ENCODE measurements at places on chromosomes 11 and 22. TPM values are rescaled to one million over a fixed set of nuclear protein-coding genes. Genes with fewer than 3 reads are reported as not detected.

GRCh38 chr11:75944515-75944914 is 129.5 kb downstream of the UVRAG start:
- no peak for DNase-seq

MS4A4A gene
- total RNA-seq: not detected

CCND1 gene
- 0.74 TPM for total RNA-seq

DNA sequence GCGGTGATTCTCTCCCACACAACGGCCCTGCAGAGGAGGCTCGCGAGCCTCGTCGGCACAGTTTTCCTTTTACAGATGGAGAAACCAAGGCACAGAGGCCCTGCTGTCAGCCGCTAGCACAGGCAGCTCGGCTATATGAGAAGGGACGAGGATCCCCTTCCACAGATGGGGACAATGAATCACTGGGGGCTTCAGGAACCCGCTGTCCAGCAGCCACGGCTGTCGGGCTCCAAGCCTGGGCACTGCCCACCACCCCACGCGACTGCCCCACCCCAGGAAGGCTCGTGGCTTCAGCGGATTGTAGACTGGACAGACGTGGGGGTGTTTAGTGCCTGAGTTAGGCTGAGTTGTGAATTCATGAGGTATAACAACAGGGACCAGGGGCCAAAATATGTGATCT is 17.2 kb upstream of the FGF3 start:
- DNase-seq: no peak

MMP8 gene
- total RNA-seq: not detected

CNIH2 gene
- total RNA-seq: 1.2 TPM

DNA sequence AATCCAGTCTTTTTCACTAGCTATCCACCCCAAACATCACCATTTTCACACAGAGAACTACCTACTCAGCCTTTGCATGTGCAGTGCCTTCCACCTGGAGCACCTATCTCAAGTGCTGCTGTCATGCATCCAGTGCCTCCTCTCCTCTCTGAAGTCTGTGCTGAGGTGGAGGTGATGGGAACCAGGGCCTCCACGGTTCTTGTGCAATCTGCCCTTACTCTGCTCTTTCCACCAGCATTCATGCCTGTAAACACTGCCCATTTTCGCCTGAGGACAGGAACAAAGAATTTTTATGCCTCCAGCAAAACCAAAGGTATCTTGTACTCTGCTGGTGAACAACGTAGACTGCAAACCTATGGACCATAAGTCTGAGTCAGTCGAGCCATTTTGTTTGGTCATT is 27.0 kb downstream of the PITPNB start:
- no peak for DNase-seq

- DNase-seq: peak; percentile 36
These were observed 42.1 kb downstream of the RTL6 start for GRCh38 chr22:44455963-44456358.

- no peak for DNase-seq
These were observed 81.1 kb downstream of the LRRC32 start for GRCh38 chr11:76589477-76589876.

- no peak for DNase-seq
These were observed 1024.3 kb downstream of the BRD1 start for GRCh38 chr22:48803171-48803947.

- DNase-seq: no peak
These were observed 537.4 kb upstream of the B3GAT1 start for GRCh38 chr11:134949121-134950090.

Data from activated naive CD4-positive, alpha-beta T cell treated with anti-CD3 and anti-CD28 coated beads for 36 hours (primary cell).